CD4-positive, CD25-positive, alpha-beta regulatory T cell (primary cell): ENCODE measurements at places on chromosomes 5 and 9. TPM values are rescaled to one million over a fixed set of nuclear protein-coding genes. Genes with fewer than 3 reads are reported as not detected.
A peak's percentile ranks its signal among the peaks of the same experiment; 100 is the strongest.

DNA sequence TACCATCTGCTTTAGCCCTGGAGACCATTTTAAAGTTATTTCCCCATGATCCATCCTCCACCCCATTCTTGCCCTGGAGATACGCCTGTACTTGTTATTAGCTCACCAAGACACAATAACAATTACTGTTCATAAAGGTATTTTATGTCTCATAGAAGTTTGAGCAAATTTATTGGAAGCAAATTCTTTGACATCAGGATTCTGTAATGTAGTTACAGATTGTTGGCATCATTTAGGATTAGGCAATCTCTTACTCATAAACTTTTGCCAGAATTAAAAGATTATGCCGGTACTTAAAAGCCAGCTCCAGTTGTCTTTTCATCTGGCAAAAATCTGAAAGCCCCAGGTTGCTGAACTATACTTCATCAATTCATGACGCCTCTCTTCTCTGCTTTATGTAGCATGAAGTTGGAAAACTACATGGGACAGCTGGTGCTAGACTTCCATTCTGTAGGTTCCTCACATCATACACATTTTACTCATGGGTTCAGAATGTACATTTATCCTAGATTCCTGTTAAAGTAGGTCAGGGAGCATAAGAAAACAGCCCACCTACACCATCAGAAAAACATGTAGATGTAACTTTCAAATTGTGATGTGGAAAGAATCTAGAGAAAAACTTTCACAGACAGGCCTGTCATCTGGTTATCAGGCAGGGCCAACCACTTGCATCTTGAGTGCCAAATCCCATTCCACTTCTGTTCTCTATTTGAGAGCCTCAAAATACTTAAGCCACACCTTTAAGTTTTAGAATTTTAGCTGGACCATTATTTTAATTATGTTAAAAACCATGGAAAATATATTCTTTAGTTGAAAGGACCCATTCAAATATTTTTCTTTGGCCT is 14.0 kb downstream of the ATP10B start:
- no peak for DNase-seq

DNA sequence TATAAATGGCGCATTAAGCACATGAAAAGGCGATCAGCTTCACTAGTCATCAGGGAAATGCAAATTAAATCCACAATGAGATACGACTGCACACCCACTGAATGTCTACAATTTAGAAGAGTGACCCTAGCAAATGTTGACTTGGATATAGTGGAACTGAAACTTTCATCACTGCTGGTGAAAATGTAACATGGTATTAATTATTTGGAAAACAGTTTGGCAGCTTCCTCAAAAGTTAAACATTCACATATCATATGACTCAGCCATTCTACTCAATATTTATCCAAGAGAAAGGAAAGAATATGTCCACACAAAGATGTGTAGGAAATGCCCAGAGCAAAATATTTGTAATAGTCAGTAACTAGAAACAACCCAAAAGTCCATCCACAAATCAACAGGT is 146.5 kb downstream of the LPAR1 start:
- DNase-seq, result no peak

DNA sequence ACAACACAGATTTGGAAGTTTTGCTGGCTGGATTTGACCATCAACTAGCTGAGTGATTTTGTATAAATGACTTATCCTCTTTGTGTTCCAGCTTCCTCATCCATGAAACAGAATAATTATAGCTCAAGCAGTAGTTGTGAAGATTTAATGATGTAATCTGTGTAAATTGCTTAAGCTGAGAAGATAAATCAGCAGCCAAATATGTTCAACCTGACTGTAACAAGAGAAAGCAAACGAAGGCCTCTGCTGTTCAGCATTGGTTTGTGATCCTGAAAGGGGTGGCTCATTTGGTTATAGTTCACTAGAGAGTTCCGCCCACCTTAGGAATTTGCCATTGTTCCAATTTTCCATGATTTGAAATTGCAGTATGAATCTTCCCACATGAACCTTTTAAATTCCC is 75.7 kb upstream of the CCDC112 start:
- no peak for DNase-seq

DNA sequence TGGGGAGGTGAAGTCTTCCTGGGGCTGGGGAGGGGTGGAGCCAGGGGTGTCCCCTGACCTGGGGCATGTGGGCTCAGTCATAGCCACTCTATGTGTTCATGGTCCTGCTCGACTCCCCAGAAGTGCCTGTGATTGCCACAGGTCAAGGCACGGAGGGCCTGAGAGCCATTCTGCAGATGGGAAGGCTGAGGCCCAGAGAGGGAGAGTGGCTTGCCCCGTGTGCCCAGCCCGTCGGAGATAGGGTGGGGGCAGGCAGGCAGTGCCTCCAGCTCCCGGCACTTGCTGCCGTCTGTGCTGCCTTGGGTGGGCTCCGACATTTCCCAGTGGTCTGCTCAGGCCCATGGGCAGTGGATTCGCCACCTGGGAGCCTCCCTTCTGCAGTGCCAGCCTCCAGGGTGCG is 74.0 kb downstream of the RXRA start:
- no peak for DNase-seq

- no peak for DNase-seq
Observed at GRCh38 chr5:168740811-168741213, 161.6 kb upstream of the PANK3 start.

DNA sequence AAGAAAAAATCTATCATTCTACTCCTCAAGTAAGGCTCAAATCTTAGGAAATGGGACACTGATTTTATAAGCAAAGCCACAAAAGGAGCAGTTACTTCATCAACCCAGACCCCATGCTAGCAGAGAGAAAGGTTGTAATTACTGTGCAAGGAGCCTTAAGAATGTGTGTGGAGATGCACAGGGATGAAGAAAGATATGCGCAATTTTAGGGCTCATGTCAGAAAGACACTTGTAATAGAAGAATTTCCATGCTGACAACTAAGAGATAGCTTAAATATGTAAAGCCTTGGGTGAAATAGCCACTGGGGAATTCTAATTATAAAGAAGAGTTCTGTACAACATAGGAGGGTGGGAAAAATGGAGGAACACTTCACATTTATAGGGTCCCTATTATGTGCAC is 141.8 kb downstream of the CRB2 start:
- DNase-seq, result no peak

GRCh38 chr9:94805585-94805984 is 79.1 kb downstream of the AOPEP start:
- DNase-seq, result no peak

DNA sequence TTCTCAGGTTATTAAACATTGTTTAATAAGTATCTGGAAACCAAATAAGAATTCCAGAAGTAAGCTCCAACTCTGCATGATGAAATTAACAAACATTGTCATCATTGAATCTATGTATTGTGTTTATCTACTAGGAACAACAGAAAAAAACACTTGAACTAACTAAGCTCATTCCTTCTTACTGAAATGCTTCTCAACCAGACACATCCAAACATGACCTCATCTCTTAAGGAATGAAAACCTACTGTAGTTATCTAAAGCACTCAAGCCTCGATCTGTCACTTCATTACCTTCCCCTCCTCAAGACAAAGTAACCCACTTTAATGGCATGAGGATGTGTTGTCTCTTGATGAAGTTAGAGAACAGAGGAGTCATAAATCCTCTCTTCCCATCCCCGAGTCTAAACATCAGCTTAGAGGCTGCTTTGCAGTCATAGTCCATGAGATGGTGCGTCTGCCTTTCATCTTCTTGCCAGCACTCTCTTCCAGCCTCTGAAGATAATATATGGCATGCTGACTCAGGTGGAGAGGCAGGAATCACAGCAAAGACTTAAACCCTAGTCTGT is 86.5 kb downstream of the CEMIP2 start:
- no peak for DNase-seq

GRCh38 chr9:20823051-20823450 is 139.0 kb downstream of the FOCAD start:
- DNase-seq, result no peak

- no peak for DNase-seq
Observed at GRCh38 chr5:2147504-2148311, 265.0 kb upstream of the IRX4 start.

GRCh38 chr5:133353741-133354140 is 258.6 kb downstream of the FSTL4 start:
- no peak for DNase-seq

DNA sequence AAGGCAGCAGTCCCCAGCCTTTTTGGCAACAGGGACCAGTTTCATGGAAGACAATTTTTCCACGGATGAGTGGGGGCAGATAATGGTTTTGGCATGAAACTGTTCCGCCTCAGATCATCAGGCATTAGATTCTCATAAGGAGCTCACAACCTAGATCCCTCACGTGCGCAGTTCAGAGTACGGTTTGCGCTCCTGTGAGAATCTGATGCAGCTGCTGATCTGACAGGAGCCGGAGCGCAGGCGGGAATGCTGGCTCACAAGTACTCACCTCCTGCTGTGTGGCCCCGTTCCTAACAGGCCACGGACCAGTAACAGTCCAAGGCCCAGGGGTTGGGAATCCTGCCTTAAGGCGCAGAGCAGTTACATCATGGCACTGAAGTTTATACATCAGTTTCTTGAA is 3.3 kb upstream of the BRD3 start:
- no peak for DNase-seq

- DNase-seq, result no peak
Observed at GRCh38 chr9:74662674-74663073, 165.5 kb downstream of the RORB start.

DNA sequence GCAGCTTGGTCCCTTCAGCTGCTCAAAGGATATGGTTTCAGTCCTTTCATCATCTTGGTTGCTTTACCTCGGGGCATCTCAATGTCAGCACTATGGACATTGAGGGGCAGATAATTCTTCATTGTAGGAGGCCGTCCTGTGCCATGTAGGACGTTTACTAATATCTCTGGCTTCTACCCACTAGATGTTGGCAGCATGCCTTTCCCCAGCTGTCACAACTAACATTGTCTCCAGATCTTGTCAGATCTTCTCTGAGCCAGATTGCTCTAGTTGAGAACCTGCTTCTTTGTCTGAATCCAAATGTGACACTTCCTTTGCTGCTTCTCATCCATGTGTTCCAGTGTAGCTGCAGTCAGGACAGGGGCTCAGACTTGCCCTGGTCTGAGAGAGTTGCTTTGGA is 10.3 kb downstream of the PTPA start:
- DNase-seq, result no peak

- no peak for DNase-seq
Observed at GRCh38 chr9:129580211-129580915, 40.5 kb downstream of the C9orf50 start.

GRCh38 chr9:29297592-29297991 is 1724.3 kb upstream of the C9orf72 start:
- DNase-seq, result no peak

- no peak for DNase-seq
Observed at GRCh38 chr5:170503990-170504596, at the start of gene KCNIP1. KCNIP1 (plus strand) TSS chr5:170504020.

DNA sequence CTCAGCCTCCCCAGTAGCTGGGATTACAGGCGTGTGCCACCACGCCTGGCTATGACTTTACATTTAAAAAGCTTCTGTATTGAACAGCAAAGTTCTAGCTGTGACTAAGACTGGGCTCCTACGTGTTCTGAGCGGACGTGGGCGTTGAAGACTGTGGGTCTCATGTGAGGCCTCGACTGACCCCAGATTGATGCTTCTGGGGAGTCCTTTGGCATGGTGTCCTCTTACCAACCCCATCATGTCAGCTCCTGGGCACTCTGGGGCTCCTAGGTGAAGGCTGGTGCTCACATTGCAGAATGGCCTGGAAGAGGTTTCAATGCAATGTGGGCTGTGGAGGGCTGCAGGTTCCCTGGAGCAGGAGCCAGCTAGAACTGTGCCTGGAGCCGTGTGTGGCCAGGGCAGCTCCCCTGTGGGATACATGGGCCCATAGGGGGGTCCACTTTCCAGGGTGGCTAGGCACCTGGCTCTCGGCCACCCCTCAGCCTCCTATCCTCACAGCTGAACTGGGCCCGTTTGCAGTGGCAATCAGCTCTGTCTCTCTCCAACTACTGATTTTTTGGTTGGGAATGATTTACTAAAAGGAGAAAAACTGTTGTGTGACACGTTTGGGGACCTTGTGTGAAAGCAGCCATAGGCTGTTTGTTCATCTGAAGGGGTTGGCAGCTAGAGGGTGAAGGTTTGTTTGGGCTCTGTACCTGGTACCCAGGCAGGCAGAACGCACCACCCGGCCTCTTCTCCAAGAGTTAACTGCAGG is 29.7 kb downstream of the SLC25A25 start:
- no peak for DNase-seq

GRCh38 chr5:80255811-80256712 is at the start of gene SERINC5:
SERINC5 (minus strand) TSS chr5:80256048; CDS start chr5:80255922, 126 bp downstream.
- DNase-seq, result peak; percentile 84

OR5C1 gene
- total RNA-seq, result not detected

SH3TC2 gene
- 0.69 TPM for total RNA-seq

MLANA gene
- total RNA-seq, result not detected
